PC-9 (cell line): ENCODE measurements at places on chromosomes 16 and 17. TPM values are rescaled to one million over a fixed set of nuclear protein-coding genes. Genes with fewer than 3 reads are reported as not detected.

Gene ZP2
- total RNA-seq: not detected in 2 replicates

Gene TBX6
- total RNA-seq: 8.3 and 9.6 TPM in 2 replicates

Gene SPN
- 0.15 and 0.17 TPM in 2 replicates for total RNA-seq

Gene HBQ1
- not detected in 2 replicates for total RNA-seq

Gene HSD11B2
- total RNA-seq: 5.0 and 5.3 TPM in 2 replicates

Gene CDH5
- 2.4 and 3.6 TPM in 2 replicates for total RNA-seq

Gene CALB2
- total RNA-seq: 107 and 135 TPM in 2 replicates

Gene MYL11
- total RNA-seq: 1.4 and 2.6 TPM in 2 replicates

Gene SLC16A13
- 33.4 and 40.6 TPM in 2 replicates for total RNA-seq

Gene DNAH9
- not detected in 2 replicates for total RNA-seq

Gene HOXB1
- not detected in 2 replicates for total RNA-seq

Gene MYL4
- not detected in 2 replicates for total RNA-seq

Gene CLEC3A
- total RNA-seq: not detected in 2 replicates

DNA sequence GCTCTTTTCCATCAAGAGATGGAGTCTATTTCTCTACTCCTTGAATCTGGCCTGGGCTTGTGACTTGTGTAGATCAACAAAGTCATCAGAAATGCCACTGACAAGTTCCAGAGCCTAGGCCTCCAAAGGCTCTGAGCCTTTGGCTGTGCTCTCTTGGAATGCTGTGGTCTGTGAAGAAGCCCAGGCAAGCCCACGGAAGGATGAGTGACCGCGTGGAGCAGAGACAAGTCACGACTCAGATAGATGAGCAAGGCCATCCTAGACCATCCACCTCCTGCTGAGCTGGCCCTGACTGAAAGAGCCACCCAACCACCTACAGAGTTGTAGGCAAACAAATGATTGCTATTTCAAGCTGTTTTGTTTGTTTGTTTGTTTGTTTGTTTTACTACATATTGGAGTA, 11.6 kb upstream of the ICAM2 start:
- no peak for DNase-seq

DNA sequence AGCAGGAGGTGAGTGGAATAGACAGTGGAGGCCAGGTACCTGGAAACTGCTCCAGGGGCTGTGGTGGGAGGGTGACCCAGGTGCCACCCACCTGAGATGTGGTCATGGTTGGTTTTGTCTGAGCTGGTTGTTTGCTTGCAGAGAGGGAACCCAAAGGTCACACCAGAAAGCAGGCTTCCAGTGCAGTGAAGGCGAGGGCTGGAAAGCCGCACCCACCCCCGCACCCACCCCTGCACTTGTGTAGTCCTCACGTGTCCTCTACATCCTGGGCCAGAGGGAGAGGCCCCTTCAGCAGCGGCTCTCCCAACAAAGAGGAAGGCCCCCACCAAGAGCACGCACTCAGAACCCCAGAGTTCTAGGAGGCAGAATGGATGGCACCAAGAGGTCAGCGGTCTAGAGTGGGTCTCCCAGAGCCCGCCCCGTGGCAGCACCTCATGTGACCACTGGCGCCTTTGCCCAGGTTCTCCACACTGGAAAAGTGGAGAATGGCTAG, 92.6 kb upstream of the CBX4 start:
- no peak for DNase-seq

DNA sequence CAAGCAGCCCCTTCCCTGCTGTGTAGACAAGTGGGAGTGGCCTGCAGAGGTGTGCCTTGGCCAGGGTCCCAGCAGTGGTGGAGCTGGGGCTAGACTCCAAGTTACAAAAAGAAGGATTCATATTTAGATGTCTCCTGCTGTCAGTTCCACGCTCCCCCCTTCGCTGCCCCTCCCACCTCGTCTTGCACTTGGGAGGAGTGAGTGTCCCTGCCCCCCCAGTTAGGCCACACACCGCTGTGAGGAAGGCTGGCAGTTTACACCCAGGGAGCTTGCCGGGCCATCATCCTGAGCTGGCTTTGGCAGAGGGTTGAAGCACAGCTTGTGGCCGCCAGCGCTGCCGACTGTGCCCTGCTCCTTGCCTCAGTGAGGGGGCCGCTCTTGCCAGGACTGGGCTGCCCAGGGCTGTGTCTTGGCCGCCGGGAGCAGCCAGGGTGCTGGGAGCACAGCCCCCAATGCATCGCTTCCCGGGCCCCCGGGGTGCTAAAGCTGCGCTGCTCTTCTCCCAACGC, 44.3 kb downstream of the ELAC2 start:
- no peak for DNase-seq

DNA sequence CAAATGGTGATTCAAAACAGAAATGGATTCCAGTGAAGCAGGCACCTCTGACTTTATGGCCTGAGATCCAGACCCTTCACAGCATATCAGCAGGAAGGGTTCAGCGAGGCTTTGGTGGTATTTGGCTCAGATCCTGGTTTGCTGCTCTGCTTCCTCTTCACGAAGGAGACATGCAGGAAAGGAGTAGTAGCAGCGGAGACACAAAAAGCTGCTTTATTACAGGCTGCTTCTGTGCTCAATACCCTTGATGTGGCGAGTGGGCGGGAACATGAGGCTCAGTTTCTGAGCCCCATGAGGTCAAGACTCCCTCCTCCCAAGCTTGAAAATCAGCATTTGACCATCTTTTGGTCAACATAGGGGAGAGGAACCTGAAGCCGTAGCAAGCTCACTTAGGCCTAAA, 213.3 kb upstream of the AXIN2 start:
- DNase-seq: no peak

DNA sequence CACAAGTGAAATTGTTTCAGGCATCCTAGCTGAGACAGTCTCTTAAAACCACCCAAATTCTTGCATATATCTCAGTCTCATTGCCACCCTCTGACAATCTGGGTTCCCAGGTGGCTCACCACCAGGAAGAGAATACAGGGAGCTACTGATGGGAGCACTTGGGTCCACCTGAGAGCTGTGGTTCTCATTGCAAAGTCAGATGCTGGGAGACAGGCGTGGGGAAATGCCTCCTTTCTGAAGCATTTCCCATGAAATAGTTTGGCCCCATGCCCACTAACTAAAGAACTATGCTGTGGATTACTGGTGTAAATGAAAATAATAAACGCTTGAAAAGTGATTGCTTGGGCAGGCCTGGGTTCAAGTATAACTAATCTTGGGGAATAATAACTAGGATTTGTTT, 70.3 kb downstream of the CMC2 start:
- no peak for DNase-seq

DNA sequence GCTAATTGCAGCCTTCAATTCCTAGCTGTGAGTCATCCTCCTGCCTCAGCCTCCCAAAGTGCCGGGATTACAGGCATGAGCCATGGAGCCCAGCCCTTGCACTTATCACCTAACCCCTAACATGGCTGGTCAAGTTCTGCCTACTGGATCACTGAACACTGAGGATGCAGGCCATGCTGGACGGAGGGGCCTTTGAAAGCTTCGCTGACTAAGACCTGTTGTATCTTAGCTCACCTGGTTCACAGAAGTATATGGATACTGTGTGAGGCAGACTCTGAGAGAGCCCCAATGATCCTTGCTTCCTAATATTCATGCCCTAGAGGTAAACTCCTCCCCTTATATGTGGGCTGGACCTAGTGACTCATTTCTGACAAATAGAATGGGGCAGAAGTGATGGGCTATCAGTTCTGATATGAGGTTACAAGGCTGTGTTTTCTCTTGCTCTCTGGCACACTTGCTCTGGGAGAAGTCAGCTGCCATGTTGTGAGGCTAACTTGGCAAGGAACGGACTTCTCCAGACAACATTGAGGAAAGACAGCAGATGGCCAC, 11.7 kb upstream of the TMIGD1 start:
- DNase-seq: no peak

GRCh38 chr17:30376621-30377452, 1.9 kb upstream of the CPD start:
- DNase-seq: peak; percentile 87

- DNase-seq: no peak
Measured at GRCh38 chr17:31497431-31497830, 106.0 kb downstream of the RAB11FIP4 start.

- no peak for DNase-seq
Measured at GRCh38 chr17:36653856-36654255, 52.5 kb downstream of the MRM1 start.

DNA sequence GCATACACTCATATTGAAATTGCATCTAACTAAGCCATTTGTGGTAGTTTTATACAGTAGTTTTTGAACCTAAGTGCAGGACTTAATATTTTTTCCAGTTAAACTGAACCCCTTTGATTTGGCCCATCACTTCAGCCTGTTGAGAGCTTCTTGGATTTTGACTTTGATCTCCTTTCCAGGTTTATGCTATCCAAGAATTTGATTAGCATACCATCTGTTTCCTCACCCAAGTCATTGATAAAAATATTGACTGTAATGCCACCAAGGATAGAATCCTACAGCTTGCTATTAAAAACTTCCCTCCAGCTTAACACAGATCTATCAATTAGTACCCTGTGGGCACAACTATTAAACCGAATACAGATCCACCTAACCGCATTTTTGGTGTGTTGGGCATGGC, 7.2 kb downstream of the TMEM94 start:
- no peak for DNase-seq

DNA sequence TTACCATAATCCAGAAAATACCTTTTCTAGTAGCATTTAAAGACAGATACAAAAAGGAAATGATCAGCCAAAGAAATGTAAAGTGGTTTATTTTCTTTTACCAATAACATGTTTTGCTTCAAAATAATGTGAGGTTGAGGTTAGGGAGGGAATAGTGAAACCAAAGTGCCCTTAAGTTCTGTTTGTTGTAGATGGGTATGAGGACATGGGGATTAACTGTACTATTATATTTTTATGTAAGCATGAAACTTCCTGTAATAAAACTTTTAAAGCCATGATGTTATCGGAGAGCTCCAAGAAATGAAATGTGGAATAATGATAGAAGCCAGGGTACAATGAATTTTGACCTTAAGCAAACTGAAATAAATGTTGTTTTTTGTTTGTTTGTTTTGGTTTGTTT, 9.9 kb downstream of the C16orf46 start:
- DNase-seq: no peak

GRCh38 chr17:74773871-74774286, 2.3 kb downstream of the NAT9 start:
- no peak for DNase-seq

DNA sequence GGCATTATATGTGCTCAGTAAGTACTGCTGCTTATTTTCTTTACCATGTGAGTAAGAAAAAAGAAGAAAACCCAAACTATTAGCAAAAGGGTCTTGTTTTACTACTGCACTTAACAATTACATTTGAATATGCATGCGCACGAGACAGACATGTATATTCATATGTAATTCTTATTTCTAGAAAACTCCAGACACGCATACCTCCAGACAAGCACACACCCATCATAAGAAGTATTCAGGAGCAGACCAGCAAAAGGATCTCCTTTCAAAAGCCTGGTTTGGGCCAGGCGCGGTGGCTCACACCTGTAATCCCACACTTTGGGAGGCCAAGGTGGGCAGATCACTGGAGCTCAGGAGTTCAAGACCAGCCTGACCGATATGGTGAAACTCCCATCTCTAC, 7.8 kb downstream of the LRRC59 start:
- DNase-seq: no peak

DNA sequence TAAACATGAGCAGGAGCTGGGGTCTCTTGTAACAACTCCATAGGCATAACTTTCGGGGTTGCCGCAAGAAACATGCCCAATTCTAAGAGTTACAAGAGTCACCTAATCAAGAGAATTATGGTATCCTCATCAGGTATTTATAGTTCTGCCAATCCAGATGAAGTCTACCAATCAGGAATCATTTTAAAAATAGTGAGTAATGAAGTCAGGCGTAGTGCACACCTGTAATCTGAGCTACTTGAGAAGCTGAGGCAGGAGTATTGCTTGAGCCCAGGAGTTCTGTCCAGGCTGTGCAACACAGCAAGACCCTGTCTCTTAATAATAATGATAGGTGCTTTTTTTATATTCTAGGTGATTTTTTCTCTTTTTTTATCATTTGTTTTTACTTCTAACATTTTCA, 128.5 kb upstream of the RBL2 start:
- no peak for DNase-seq

GRCh38 chr16:87854053-87854906, 15.0 kb downstream of the SLC7A5 start:
- peak; percentile 88 for DNase-seq

GRCh38 chr16:74230126-74230525, 66.5 kb upstream of the PSMD7 start:
- no peak for DNase-seq
